T-helper 2 cell (primary cell): ENCODE measurements at places on chromosomes 1 and 21.

GRCh38 chr21:30515681-30516080, 13.7 kb upstream of the KRTAP19-5 start:
- DNase-seq = no peak

DNA sequence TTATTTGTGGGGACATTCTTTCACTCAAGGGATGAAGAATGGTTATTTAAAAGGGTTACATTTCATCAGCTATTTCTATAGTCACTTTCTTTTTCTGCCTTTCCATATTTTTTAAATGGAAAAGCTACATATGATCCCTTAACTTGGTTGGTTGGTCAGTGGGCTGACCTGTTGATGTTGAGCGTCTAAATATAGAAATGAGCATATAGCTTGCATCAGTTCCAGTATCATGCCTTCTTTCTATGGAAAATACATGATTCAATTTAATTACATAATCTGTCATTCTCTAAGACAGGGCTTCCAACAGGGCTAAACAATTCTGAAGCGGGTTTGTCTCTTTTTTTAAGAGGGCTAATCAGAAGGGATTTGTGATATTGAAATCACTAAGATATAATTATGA, 40.6 kb downstream of the TYW3 start:
- DNase-seq = no peak

GRCh38 chr1:9347095-9347850, 54.6 kb downstream of the SPSB1 start:
- no peak for DNase-seq

GRCh38 chr21:31186916-31187315, 148.6 kb upstream of the KRTAP19-8 start:
- DNase-seq = no peak

- no peak for DNase-seq
These were observed 7.6 kb upstream of the ENAH start for GRCh38 chr1:225660544-225660946.

DNA sequence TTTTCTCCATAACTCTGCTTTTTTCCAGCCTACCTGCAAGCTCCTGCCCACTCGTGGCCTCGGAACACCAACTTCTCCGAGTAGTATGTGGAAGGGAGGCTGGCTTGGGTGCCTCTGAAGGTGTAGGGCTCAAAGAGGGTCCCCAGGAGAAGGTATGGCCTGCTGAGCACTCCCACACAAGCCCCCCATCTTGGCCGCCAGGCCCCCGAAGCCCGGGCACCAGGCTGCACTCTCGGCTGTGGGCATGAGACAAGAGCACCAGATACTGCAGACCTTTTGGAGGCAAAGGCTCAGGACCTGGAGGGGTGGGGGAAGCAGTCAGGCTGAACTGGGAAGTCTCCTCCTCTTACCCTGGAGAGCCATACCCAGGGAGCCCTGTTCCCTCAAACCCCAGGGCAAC, 1.7 kb downstream of the ZNF692 start:
- no peak for DNase-seq

DNA sequence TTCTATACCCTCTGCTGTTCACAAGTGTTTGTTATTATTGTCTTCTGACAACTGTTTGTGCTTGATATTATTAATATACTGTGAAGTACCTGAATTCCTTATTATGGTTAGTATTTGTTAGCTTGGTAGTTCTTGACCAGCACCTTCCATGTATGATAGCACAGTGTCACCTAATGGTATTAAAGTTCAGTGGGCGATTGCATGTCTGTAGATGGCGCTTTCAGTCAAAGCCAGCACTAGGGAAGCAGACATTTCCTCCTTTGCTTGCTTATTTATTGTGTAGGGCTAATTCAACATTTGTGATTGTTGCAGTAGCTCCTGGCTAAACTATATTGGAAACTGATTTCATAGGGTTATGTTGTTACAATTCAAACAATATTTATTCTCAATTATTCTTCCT, 218.0 kb downstream of the ZP4 start:
- DNase-seq = no peak

- no peak for DNase-seq
These were observed 342.5 kb upstream of the ADGRL2 start for GRCh38 chr1:81458186-81458585.

GRCh38 chr1:157770442-157771043, 6.4 kb downstream of the FCRL2 start:
- DNase-seq = no peak

DNA sequence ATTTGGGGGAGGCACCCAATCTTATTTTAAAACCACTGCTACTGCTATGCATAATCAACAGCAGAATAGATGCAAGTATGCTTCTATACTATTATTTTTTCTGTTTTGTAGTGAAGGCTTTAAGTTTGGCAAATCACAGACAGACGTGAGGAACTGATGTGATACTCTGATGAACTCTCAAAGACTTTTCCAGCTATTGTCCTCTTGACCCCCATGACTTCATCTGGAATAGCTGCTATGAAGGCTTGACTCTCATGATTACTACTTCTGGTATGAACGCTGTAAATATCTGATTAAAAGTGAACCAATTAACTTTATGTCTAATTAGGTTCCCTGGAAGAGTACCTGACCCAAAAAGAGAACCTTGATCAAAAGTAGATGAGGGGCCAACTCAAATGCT, 49.1 kb downstream of the EYA3 start:
- DNase-seq = no peak

DNA sequence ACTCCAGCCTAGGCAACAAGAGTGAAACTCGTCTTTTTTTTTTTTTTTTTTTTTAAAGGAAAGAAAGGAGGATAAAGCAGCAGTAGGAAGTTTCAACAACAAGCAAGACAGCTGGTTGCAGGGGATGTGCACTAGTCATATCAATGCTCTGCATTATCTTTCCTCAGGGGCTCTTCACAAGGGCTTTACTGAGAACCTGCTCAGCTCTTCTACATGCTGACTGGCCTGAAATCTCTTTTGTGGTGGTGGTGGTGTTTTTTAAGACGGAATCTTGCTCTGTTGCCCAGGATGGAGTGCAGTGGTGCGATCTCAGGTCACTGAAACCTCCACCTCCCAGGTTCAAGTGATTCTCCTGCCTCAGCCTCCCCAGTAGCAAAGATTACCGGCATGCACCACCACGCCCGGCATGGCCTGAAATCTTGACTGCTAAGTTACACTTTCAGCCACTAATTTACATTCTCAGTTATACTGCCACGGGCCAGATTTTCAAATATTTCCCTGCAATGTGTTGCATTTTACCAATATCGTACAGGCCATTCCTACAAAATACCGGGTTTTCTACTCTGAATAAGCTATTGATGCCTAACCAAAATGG, 68.0 kb downstream of the PUM1 start:
- peak; percentile 80 for DNase-seq

DNA sequence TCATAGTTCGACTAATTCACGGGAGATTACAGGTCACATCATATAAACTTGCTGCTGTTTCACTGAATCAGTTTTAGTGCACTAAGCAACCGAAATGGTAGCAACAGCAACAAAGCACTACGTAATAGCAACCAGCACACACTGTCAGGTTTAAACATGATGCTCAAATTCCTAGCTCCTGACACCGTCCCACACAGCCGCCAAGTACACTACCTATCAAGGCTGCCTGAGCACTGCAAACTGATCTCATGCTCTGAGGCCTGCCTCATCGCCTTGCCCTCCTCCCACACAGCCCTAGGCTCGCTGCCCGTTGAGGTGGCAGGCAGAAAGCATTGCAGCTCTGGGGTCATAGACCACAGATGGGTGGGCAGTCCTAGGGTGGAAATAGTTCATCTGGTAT, 12.4 kb downstream of the LAMC2 start:
- no peak for DNase-seq

DNA sequence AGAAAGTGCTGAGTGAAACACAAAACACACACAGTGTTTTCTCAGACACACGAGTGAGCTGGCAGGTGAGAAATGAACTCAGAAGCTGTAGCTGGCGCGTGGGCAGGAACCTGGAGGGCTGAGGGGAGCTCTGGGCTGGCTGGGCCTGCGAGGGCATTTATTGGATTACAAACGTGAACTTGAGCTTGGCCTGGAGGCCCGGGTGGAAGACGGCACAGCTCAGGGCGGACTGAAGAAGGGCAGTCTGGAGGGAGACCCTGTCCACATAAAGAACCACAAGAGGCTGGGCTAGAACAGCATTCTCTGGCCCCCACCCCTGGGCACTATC, 52.1 kb upstream of the ADARB1 start:
- DNase-seq = no peak

DNA sequence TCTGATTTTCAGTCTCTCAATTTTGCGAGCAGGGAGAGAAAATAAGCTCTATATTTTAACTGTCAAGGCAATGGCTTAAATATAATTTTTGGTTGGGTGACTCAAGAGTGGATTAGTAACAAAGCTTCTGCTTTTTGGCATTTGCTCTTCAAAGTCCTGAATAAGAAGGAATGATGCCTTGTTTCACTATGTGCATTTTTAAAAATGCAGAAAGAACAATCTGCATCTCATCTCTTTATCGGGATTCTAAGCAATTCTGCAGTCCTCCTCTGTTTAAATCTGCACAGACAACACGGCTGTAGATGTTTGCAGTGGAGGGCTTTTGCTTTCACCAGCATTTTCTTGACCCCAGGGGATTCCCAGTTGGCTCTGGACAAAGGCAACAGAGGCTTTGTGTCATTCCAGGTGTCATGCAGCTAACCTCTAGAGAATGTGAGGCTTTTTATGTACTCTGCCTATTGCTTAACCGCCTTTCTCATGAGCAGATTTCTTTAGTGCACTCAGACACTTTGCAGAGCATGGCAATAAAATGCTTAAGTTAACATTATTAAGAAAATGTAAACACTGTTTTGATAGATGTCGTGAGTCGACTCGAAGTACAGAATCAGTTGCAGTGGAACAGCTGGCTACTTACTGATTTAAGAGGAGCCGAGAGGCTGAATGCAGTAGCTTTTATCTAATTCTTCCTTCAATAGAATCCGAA, 783.2 kb upstream of the NEGR1 start:
- DNase-seq = no peak

- DNase-seq = no peak
These were observed at the start of gene GSTM1 for GRCh38 chr1:109687641-109688499. Gene GSTM1, plus strand, starts transcription at chr1:109687817. Its CDS starts 57 bp downstream, at chr1:109687874.

DNA sequence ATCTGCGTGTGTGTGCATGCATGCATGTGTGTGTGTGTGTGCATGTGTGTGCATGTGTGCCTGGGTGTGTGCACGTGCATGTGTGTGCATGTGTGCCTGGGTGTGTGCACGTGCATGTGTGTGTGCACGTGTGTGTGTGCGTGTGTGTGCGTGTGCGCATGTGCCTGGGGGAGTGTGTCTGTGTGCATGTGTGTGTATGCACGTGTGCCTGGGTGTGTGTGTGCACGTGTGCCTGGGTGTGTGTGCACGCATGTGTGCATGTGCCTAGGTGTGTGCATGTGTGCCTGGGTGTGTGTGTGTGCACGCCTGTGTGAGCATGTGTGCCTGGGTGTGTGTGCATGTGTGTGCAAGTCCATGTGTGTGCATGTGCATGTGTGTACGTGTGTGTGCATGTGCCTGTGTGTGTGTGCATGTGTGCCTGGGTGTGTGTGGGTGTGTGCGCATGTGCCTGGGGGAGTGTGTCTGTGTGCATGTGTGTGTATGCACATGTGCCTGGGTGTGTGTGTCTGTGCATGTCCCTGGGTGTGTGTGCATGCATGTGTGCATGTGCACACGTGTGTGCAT, 29.3 kb upstream of the COL6A2 start:
- no peak for DNase-seq

DNA sequence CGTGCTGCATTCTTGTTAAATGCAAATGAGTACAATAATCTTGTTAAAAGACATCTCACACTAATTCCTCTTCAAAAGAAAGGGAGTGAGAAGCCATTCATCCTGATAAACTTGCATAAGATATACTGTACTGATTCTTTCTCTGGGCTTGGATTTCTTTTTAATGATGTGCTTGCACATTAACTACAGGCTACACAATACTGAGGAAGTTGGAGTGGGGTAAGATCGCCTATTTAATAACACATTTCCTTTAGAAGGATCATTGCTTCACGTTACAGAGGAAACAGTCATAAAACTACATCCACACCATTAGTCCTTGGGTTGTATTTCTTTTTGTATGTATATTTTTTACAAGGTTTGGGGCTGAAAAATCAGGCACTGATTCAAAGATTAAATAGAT, 36.6 kb downstream of the NRIP1 start:
- no peak for DNase-seq

DNA sequence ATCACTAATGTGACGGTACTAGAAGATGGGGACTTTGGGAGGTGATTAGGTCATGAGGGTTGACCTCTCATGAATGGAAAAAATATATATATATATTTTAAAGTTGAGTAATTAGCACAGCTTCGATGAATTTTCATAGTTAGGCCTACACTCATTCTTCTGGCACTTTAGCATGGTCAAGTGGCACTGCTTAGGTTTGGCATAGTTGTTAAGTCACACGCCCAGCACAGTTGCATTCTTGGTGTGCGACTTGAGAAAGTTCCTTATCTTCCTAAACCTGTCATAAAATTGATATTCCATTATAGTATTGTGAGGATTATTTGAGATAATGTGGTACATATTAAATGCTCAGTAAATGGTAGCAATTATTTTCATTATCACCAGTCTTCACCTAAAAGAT, 47.7 kb downstream of the MAN1A2 start:
- no peak for DNase-seq

DNA sequence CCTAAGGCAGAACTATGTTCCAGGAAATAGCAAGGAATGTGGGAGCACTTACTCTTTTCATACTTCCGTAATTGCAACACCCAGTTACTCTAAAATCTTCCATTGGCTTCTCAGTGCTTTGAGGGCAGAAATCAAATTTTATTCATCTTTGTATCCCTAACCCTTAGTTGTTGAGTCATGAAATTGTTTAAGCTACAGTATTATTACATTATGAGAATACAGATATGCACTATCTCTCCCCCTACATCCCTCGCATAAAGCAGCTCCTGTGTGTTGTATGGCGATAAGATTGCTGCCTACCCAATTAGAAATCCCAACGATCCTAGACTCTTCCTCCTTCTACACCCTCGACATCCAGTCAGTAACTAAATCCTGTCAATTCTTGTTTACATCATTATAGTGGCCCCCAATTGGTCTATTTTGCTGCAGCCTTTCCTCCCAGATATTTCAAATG, 2.6 kb downstream of the AIDA start:
- no peak for DNase-seq

- no peak for DNase-seq
These were observed 152.5 kb downstream of the CDC7 start for GRCh38 chr1:91653183-91653582.

GRCh38 chr1:38500891-38501290, 358.7 kb downstream of the RRAGC start:
- DNase-seq = no peak

GRCh38 chr1:162950187-162950586, 89.2 kb upstream of the CCDC190 start:
- DNase-seq = no peak

DNA sequence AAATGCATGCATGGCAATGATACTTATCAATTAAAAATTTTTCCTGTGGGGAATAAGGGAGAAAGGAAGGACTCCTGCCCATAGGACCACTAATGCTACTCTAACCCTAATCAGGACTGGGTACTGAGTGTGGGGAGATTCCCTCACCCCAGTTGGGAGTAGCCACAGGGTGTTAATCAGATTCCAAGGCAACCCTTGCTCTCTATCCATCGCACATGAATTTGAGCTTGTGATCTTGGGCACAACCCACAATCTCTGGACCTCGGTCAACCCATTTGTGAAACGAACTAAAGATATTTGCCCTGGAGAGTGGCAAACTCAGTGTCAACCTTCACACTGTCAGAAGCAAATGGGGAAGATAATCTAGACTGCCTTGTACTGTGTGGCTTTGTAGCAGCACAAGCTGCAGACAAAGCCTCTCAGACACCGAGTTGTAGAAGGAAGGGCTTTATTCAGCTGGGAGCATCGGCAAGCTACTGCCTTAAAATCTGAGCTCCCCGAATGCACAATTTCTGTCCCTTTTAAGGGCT, 69.5 kb downstream of the SERINC2 start:
- no peak for DNase-seq

GRCh38 chr21:36708286-36709029, 9.5 kb downstream of the SIM2 start:
- DNase-seq = no peak
